Substantia nigra (tissue), 51 donors: ENCODE measurements at places on chromosomes 3 and 15.

DNA sequence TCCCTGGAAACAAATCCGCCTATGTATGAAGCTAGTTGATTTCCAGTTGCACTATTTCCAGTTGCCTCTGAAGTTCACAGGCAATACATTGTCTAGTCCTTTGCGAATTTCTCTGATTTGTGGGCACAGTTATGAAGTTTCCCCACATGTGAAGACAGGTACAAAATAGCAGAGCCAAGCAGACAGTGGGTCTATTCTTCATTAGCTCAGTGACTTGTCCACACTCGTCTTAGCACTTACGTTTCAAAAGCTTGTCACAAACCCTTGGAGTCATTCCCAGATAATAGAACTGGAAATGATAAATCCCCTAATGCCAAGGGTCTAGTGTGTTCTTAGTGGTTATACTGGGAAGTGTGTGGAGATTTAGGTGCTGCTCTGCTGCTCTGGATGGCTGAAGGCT is 14.5 kb downstream of the SRPRB start:
- no peak for DNase-seq

GRCh38 chr3:192827208-192827607 is 90.4 kb downstream of the MB21D2 start:
- no peak for DNase-seq

- no peak for DNase-seq
Measured at GRCh38 chr3:123695152-123695551, 110.3 kb upstream of the HACD2 start.

GRCh38 chr3:183943739-183944138 is 59.1 kb upstream of the PARL start:
- no peak for DNase-seq

GRCh38 chr15:81530271-81530691 is 156.3 kb upstream of the TMC3 start:
- DNase-seq = no peak

GRCh38 chr3:3189961-3190360 is 10.5 kb upstream of the CRBN start:
- DNase-seq = no peak

- DNase-seq = no peak
Measured at GRCh38 chr3:15528854-15529537, 7.5 kb upstream of the COLQ start.

DNA sequence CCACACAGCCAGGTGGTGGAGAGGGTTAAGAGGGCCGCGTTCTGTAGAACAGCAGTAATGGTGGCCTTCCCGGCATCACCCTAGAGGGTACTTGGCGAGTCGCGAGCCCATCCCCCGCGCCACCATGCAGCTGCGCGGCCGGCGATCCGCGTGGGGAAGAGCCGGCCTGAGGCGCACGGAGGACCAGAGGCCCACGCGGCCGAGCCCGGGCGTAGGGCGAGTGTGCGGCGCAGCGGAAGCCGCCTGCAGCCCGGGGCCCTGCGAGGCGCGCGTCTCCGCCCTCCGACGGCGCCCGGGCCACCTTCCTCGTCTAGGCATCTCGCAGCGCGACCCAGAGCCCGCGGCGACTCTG is 423 bp downstream of the TKT start:
- DNase-seq = no peak

GRCh38 chr3:182255158-182255557 is 538.1 kb upstream of the ATP11B start:
- no peak for DNase-seq

DNA sequence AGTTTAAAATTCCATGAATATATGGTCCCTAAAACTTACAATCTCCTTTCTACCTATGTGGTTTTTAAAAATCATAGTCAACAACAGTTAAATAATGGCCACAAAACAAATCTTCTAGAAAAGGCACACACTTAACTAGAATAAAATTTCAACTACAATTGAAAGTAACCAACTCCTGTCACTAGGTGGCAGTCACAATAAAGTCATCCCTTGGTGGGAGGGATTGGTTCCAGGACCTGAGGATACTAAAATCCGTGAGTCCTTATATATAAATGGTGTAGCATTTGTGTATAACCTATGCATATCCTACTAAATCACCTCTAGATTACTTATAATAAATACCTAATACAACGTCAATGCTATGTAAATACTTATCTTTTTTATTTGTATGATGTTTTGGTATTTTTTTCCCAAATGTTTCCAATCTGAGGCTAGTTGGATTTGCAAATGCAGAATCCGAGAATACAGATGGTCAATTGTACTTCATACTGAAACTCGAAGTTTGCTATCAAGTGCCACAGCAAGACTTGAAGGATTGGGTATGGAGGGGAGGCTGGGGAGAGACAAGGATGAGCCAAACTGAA is 172.6 kb downstream of the FMN1 start:
- DNase-seq = no peak

GRCh38 chr3:46351646-46352045 is 2.3 kb upstream of the CCR2 start:
- DNase-seq = no peak

DNA sequence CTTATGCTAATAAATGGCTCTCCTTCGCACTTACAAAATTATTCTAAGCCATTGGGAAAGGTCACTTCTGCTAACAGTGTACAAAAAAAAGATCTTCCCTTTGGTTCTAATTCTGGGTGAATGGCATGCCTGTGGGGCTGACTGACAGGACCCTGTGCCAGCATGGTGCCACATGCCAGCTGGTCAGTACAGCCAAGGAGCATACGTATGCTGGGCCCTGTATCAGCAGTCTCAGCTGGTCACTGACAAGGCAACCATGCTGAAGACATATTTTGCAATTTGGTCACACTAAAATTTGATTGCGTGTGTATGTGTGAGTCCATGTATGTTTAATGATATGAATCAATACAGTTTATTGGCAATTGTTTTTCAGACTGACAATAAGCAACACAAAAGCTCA is 246.1 kb downstream of the TBL1XR1 start:
- no peak for DNase-seq

GRCh38 chr3:44482721-44483120 is 5.3 kb upstream of the ZNF445 start:
- DNase-seq = no peak

DNA sequence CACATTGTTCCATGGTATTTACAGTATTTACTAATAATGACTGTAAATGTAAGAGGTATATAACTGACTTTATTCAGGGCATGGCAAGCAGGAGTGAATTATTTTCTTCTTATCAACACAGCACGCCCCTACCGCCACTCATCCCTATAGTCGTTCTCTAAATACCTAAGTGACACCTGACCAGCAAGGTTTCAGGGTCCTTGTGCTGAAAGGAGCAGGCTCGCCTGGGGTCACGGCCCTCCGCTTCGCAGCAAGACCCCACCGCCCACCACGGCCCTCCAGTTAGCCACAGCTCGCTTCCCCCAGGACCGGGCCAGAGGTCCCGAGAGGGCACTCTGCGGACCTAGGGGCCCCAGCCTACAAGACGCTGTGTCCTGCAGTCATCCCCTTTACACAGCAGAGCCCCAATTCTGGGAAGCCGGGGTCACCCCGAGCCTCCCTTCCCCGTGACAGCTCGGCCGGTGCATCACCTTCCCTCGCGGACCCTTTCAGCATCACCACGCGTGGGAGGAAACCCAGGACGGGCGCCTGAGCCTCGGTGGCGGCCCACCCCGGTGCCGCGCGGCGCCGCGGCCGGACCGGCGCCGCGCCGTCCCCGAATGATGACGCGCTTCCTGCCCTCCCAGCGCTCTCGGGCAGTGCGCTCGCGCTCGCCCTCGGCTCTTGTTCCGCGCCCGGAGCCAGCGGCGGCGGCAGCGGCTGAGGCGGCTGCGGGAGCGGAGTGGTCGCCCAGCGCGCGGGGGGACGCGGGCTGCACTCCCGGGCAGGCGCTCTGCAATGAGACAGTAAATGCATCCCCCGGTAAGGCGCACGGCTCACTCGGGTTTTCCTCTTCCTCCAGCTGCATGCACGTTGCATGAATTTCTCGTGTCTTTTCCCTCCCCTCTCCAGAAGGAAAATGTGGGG is 225.1 kb upstream of the C2CD4B start:
- peak; percentile 12 for DNase-seq

DNA sequence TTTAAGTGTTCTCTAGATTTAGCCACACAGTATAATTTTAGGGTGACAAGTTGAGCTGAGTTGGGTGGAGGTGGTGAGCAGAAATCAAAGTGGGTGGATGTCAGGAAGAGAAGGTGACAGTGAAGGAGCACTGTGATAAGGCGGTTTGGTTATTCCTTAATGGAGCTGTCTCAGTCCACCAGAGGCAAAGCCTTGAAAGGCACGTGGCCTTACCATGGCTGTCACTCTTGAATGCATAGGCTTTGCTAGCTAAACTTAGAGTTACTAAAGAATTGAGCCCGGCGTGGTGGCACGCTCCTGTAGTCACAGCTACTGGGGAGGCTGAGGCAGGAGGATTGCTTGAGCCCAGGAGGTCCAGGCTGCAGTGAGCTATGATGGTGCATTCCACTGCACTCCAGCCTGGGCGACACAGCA is 560 bp upstream of the TTLL13 start:
- no peak for DNase-seq

DNA sequence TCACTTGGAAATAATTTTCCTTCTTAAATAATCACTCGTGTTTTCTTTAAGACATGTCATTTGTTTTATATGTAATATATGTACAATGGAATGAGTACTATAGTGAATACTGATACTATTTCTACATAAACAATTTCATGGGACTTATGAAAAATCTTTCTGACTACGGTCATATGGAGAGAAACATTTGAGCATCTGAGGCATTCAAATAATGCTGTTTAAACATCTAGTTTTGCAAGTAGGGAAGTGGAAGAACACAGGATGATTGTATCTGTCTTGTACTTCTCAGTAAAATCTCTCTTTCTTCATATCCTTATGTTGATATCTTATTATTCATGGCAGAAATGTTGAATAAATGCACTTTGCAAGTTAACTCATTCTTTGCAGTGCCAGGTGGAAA is 599.5 kb upstream of the KCNMB2 start:
- no peak for DNase-seq

GRCh38 chr3:105362021-105362665 is 4.6 kb upstream of the ALCAM start:
- no peak for DNase-seq

GRCh38 chr3:129050556-129051295 is 9.9 kb upstream of the GP9 start:
- DNase-seq = no peak

GRCh38 chr3:131636266-131636775 is 133.6 kb upstream of the MRPL3 start:
- no peak for DNase-seq

DNA sequence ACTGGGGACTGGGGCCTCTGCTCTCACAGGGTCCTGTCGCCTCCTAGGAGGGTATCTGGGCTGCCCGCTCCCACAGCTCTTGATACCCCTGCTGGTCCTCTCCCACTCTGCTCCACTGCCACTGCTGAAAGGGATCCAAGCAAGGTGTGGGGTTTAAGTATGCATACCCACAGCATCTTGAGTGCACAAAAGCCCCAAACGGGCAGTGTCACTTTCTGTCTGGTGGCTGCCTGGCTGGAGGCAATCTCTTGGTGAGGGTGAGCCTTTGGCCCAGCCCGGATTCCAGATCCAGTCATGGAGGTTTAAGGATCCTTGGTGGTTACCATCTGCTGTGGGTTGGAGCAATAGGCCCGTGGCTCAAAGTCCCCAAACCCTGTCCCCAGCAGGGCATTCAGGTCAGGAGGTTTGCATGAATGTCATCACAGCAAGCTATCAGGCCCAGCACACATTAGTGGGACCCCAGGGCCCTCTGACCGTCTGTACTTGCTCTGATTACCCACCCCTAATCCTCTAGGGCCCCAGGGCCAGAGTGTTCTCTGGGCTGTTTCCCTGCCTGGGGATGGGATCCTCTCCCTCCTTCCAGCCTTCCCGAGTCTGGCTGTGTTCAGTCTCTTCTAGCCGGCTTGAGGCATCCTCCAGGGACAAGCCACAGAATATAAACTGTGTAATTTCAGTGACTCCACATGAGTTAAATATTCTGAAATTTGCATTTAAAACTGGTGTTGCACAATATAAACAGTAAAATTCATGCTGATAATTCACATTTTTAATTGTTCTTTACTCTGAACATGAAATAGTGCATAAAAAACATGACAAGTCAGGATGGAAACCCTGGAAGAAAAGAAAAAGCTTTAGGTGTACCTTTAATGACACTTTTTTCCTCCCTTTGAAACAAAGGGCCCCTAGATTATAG is 4.9 kb upstream of the TJP1 start:
- no peak for DNase-seq

DNA sequence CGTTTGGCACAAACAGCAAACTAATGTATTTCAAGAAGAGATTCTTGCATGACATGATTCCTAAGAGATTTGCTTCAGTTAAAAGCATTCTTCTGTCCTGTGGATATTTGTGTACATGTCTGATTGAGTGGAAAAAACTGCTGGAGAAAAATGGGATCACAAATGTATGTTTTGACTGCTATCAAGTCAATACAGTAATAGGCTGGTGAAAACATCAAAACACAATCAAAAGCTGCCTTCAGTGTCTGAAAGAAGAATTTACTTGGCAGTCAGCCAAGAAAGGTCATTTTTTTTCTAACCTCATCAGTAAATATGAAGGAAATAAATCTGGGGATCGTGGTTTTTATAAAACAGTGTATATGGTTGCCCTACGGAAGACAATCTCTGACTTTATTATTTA is 1214.8 kb downstream of the NSUN3 start:
- no peak for DNase-seq

GRCh38 chr3:146628671-146629070 is 23.5 kb upstream of the PLSCR5 start:
- no peak for DNase-seq

GRCh38 chr3:43093006-43093405 is 12.9 kb downstream of the POMGNT2 start:
- no peak for DNase-seq

GRCh38 chr15:52246686-52247431 is 48.7 kb downstream of the MYO5C start:
- DNase-seq = no peak

DNA sequence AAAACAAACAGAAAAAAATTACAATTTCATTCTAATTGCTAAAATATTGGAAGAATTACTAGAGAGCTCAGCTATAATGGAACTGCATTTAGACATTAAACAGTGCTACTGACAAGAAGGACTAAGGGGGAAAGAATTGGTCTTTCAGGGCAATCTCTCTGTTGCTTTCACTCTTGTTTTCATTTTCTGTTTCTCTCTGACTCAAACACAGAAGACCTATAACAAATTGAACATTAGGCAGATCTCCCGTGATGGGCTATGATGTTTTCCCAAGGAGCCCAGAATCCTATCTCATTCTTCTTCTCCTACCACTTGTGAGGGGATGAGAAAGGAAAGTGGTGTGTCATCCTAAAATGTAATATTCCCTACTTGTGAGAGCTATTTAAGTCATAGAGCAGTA is 358.0 kb upstream of the TGFBR2 start:
- DNase-seq = no peak

GRCh38 chr3:166013073-166013679 is 176.0 kb upstream of the BCHE start:
- no peak for DNase-seq

DNA sequence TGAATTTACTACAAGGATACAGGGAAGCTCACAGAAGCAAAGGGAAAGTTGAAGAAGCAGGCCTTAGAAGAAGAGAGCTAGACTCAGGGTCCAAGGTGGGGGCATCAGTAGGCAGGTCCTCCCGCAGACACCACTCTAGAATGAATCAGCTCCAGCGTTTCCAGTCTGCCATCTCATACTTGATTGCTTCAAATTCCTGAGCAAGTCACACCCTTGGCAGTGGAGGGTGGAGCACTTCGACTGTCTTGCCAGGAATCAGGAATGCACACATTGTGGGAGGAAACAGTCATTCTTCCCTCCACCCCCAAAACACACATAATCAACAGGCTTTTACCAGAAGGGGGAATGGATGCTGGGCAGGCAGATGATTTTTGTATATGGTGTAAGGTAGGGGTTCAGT is 78.5 kb downstream of the CHCHD6 start:
- DNase-seq = no peak
